ENCODE measurements at places on chromosomes 7 and 10.
A peak's percentile ranks its signal among the peaks of the same experiment; 100 is the strongest.

DNA sequence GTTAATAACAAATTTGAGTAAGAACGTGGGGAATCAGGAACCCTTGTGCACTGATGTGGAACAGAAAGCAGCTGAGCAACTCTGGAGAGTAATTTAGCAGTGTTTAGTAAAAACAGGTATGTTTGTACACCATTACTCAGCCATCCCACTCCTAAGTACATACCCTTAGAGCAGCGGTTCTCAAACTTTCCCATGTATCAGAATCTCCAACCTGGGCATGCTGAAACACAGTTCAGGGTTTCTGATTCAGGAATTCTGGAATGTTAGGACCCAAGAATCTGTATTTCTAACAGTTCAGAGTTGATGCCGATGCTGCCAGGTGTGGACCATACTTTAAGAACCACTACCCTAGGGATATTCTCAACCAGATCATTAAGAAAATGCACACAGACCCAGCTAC is 5.1 kb downstream of the SGMS1 start:
- no peak for DNase-seq

GRCh38 chr10:115941361-115941771 is 331.6 kb downstream of the GFRA1 start:
- no peak for DNase-seq

DNA sequence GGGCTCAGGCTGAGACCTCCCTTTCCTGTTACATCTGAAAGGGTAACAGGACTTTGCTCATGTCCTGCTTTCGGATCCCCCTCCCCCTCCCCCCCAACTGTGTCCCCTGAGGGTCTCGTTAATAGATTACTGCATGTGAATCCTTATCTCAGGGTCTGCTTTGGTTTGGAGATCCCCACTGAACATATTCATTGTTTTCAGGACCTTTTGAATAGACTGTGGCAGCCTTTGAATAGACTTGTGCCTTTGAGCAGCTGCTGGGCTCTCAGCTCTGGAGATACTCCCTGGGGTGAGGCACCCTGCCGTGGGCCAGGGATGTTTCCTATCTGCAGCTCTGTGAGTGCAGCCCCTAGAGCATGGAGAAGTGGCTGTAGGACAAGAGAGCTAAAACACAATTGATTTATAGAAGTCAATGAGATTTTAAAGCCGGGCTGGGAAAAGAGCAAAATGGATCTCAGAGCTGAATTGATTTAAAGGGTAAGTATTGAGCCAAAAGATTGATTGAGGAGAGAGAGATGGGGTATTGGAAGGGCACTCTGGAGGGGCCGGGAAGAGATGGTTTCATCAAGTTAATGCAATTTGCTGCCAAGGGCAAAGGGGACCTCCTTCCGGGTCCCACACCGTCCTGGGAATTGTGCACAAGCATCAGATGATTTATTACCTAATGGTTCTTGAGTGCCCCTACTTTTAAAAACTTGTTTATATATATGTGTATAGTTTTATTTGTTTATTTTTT is 9.9 kb downstream of the ARHGAP22 start:
- no peak for DNase-seq

DNA sequence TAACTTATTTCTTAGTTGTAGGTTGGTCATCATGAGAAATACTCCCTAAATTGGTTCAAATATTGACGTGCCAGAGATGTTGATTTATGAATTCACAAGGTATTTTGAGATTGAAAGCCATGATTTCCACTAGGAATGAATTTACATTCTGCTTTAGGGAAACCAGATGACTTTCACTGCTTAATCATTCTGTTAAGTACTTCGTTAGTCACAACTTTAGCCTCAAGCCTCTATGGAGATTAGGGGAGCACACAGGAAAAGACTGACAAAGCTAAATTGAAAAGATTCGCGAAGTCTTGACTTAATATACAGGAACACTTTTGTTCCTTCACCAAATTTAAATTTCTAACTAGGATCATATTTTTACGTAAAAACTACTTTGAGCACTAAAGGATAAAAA is 250.4 kb upstream of the CACNA2D1 start:
- no peak for DNase-seq

- DNase-seq = no peak
Observed at GRCh38 chr7:131691454-131692130, 135.2 kb upstream of the PODXL start.

GRCh38 chr10:102344067-102344466 is 51.4 kb upstream of the NFKB2 start:
- no peak for DNase-seq

DNA sequence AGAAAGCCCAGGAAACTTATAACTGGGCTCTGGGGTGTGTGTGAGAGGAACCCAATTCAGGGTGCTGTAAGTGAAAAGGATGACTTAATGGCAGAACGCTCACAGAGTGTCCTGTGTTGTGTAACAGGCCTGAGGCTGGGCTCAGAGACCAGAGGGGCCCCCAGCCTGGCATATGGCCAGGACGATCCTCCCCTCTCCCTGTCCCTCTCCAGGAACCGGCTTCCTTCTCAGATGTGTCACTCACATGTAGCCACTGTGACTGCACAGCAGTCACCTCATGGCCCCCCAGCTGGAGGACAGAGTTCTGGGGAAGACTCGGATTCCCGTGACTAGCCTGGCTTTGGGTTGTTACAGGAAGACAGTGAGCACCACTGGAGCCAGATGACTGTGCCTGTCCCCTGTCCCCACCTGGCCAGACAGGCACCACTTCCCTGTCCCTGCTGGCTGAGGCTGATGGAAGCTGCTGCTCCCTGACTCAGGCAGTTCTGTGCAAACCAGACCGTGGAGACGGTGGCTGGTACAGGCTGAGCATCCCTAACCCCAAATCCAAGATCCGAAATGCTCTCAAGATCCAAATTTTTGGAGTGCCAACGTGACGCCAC is 220.5 kb downstream of the MLLT10 start:
- no peak for DNase-seq

GRCh38 chr10:124701435-124701834 is 42.7 kb downstream of the FAM53B start:
- DNase-seq = no peak

- peak; percentile 51 for DNase-seq
Observed at GRCh38 chr10:119209035-119209735, 1.8 kb downstream of the GRK5 start.

GRCh38 chr10:108005627-108006026 is 841.1 kb upstream of the SORCS1 start:
- no peak for DNase-seq

- DNase-seq = no peak
Observed at GRCh38 chr7:151314401-151314800, 27.2 kb upstream of the NUB1 start.

- DNase-seq = no peak
Observed at GRCh38 chr7:129908181-129908580, 44.6 kb downstream of the UBE2H start.

DNA sequence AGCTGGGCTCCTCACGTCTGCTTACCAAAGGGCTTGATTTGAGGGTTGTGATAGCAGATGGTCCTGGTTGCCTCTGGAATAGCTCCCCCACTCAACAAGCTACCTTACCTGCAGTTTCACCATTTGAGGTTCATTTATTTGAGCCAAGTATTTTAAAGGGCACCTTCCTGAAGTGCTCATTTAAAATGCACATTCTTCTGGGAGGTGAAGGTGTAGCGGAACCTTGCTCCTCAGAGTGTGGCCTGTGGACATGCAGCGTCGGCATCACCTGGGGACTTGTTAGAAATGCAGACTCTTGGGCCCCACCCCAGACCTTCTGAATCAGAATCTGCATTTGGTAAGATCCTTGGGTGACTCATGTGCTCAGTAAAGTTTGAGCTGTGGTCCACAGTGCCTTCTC is 2.3 kb downstream of the CDH23 start:
- DNase-seq = no peak

GRCh38 chr10:58440484-58440883 is 55.3 kb downstream of the TFAM start:
- no peak for DNase-seq

DNA sequence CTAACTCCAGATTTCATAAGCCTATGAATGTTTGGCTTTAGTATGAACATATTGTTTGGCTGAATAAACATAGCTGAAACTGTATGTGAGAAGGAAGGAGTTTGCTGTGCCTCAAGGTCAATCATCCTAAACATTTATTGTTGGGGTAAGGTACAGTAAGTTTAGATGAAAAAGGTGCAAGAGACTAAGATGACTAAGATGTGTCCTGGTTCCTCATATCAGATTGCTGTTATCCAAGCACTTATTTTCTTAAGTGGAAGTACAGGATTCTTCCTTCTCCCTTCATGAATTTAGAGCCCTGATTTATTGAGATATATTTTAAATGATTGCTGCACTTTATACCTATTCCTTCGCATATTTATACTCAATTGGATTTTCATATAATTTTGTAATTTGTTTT is 12.2 kb downstream of the MDFIC start:
- DNase-seq = no peak

GRCh38 chr7:30664184-30664885 is 17.9 kb downstream of the CRHR2 start:
- no peak for DNase-seq

GRCh38 chr10:69091143-69091651 is 3.3 kb downstream of the SRGN start:
- DNase-seq = no peak

GRCh38 chr10:19826712-19827111 is 10.5 kb downstream of the PLXDC2 start:
- DNase-seq = no peak

DNA sequence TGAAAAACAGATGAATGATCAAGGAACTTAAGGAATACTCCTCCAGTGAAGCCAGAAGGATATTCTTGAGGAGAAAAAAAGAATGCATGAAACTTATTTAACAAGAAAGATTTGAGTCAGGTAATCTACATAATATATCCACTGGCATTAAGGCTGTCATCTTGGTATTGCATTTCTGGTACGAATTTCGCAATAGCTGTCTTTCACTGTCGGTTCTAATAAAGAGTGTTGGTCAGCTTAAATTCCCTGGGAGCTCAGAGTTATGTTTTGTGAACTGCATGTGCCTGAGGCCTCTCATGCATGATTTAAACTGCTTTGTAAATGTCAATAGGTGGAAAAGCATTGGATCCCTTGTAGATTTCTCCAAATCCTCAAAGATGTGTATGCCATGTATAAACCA is 565.3 kb upstream of the GALNT17 start:
- DNase-seq = no peak

GRCh38 chr7:128705891-128706333 is 33.2 kb upstream of the CALU start:
- DNase-seq = no peak

DNA sequence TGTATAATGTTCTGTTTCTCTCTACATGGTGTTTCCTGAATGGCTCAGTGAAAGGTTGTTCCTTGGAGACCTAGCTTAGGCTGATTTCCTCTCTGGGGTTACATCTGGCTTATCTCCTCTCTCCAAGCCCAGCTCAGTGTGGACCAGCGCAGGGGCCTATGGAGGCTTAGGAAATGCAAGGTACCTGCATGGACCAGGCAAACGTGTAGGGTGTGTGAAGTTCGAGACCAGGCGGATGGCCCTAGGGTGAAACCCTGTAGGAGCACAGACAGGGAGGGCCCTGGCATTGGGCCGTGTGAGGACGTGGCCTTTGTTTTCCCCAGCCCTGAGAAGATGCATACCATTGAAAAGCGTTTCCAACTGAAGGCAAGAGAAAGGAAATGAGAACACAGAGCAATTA is 59.0 kb downstream of the DOCK1 start:
- no peak for DNase-seq

DNA sequence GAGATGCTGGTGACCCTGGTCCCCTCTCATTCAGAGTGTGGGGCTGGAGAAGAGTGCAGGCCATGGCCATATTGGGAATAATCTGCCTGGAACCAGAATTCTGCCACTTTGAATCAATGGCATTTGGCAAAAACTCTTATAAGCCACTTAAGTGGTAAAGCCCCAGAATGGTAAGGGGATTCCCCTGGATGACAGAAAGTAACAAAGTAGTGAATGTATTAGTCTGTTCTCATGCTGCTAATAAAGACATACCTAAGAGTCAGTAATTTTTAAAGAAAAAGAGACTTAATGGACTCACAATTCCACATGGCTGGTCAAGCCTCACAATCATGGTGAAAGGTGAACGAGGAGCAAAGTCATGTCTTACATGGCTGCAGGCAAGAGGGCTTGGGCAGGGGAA is 248.6 kb downstream of the SH2D4B start:
- no peak for DNase-seq

GRCh38 chr7:96676919-96677318 is 32.7 kb downstream of the SEM1 start:
- no peak for DNase-seq

- no peak for DNase-seq
Observed at GRCh38 chr10:48246501-48246900, 28.0 kb downstream of the FRMPD2 start.

DNA sequence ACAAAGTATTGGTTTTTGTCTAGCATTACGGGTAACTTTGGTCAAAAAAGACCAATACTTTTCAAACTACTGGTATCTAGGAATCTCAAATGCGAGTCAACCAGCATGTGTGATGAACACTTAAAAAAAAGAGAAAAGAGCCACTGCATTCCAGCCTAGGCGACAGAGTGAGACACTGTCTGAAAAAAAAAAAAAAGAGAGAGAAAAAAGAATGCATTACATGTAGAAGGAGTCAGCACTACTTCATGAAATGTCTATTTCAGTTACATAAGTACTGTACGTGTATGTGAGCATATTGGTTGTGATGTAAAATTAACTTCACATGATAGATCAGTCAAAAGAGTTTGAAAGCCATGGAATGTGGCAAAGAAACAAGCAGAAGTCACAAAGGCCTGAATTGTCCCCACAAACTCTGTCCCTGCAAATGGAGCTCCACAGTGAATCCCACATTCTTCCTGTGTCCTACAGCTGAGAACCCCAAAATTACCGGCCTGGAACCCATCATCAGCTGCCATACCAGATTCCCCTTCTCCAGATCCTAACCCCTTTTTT is 1.6 kb downstream of the DENND11 start:
- DNase-seq = no peak

Data from T follicular helper cell (primary cell).